Vagina (tissue), 2 donors: ENCODE measurements at places on chromosomes 1 and 21.

DNA sequence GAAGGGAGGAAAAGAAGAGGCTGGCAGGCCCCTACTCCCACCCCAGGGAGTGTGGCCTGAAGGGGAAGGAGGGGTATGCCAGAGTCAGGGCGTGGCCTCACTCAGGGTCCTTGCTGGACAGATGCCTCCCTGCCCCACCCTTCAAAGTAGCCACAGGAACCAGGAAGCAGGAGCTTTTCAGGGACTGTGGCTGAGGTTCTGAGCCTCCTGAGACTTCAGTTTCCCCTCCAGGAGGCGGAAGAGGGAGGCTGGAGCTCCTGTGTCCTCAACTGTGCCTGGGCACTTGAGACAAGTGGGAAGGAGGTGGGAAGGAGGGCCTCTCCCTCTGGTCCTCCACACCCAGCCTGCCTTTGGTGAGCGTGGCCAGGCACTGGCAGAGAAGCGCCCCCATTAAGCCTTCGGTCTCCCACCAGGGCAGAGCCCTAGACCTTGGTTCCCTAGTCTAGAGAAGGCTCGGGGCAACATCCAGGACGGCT is 5.3 kb downstream of the CELSR2 start:
- DNase-seq, result no peak

DNA sequence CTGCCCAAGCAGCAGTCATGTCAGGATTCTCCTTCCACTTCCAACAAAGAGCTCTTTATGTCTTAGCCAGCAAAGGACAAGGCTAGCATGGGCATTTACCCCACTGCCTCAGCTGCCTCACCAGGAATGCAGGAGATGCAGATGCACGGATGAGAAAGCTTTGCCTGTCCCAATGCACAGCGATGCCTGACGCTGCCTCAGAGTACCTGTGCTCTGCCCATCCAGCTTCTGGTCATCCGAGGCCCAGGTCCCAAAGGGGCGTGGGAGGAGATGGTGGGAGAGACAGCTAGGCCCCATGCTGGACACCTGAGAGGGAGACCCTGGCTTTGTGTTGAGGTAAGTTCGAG is 59.0 kb downstream of the IRF2BP2 start:
- peak; percentile 67 for DNase-seq

- DNase-seq, result no peak
These were observed 3.8 kb downstream of the PRDM2 start for GRCh38 chr1:13703558-13704490.

GRCh38 chr1:37476460-37477197 is 2.2 kb downstream of the ZC3H12A start:
- no peak for DNase-seq

DNA sequence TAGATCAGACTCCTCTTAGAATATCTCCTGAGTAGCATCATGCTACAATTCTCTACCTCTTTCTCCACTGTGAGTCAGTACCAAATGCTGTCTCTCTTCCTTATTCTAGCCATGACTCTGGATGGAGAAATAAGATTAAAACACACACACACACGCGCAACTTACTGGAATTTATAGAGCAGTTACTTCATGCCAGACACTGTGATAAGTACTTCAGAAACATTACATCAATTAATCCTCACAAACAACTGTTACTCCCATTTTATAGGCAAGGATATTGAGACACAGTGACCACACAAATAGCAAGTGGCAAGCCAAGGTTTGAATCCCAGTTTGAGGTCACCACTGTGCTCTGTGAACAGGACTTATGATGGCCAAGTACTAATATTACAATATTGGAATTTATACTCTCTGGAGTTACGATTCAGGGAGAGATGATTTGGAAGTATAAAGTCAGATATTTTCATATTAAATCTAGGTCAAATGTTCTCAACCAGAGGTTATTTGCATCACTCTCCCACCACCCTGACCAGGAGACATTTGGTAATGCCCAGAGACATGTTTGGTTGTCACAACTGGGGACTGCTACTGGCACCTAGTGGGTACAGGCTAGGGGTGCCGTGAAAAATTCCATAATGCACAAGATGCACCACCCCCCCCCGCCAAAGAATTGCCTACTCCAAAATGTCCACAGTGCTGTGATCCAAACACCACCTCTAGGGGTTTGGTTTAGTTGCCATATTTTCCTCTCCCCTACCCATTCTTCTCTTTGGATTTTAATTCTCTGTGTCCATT is 221.6 kb downstream of the LTN1 start:
- peak; percentile 92 for DNase-seq

- DNase-seq, result no peak
These were observed 26.6 kb downstream of the ATF3 start for GRCh38 chr1:212635141-212635631.

DNA sequence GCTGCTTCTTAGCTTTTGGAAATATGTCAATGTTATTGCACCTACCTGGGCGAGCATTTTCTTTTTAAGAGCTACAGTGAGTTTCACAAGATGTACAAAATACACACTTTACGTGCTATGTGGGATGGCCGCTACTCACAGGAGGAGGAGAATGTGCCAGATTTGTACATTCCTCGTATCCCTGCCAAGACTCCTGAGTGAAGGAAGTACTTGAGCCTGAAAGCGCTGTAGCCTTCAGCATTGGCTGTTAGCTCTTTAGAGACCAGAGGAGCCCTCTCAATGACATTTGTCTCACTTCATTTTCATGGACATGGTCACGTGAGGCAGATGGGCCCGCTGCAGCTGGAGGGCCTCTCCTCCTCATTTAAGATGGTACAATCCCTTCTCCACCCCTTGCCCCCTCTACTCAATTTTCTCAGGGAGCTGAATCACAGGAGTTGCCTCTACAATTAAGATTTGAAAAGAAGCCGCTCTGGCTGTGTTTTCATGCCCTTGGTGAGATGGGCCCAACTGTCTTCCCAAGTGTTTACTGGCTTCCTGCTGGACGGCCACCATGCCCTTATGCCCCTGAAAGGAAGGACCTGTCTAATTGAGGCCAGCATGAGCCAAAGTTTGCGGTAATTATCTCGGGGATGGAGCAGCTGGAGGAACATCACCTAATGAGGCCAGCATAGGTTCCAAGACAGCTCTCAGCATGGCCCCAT is 442.6 kb downstream of the PRDM2 start:
- DNase-seq, result no peak

DNA sequence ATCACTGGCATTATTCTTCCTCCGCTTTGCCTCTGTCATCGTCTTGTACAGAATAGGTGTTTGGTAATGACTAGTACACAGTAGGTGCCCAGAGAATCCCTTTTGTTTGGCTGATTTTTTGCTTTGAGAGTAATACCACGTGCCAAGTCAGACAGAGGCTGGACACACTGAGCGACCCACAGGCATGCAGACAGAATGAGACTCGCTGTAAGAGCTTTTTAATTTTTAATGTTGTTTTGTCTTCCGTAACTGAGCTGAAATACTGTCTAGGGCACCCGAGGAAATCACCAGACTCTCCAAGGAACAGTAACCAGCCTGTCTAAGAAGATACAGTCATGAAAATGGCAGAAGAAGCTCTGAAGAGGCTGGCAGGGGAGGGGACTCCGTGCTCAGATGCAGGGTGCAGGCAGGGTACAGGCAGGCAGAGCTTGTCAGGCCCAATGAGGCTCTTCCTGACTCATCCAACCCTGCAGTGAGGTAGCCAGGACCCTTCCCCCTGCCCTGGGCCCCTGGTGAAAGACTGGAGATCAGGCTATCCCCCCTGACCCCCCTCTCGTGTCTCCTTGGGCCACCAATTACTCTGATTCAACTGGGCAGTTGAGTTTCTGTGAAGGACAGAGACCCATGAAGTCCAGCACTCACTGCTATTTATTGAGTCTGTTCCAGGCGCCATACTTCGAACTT is 60.1 kb upstream of the ECE1 start:
- no peak for DNase-seq

DNA sequence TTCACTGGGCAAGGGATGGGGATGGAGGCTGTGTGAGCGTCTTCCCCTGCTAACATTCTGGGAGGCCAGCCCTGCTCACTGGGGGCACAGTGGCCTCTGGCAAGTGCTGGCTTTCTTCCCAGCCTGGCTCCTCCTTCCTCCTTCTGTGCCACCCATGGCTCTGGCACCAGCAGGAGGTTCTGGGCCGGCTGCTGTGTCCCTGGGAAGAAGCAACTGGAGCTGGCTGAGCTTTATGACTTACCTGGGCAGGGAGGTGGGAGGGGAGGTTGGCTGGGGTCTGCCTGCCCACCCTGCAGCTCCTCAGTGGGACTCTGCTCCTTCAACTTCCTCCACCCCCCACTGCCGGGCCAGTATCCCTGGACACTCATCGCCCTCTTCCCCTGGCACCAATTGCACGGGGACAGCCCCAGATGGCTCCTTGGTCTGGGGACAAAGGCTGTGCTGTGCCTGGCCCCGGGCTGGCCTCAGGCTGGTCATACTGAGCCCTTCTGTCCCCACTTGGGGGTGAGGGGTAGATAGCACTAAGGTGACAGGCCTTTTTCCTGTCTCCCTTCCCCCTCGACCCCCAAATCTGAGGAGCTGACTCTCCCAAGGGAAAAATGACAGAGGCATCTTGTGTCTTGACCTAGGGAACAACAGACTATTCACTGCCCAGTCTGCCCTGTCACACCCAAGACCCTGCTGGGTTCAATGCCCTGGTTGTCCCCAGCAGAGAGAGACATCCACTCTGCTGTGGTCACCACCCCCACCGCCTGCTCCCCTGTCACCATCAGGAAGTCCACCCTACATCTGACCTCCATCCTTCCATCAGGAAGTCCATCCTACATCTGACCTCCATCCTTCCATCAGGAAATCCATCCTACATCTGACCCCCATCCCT is 14.4 kb downstream of the CDK18 start:
- no peak for DNase-seq

DNA sequence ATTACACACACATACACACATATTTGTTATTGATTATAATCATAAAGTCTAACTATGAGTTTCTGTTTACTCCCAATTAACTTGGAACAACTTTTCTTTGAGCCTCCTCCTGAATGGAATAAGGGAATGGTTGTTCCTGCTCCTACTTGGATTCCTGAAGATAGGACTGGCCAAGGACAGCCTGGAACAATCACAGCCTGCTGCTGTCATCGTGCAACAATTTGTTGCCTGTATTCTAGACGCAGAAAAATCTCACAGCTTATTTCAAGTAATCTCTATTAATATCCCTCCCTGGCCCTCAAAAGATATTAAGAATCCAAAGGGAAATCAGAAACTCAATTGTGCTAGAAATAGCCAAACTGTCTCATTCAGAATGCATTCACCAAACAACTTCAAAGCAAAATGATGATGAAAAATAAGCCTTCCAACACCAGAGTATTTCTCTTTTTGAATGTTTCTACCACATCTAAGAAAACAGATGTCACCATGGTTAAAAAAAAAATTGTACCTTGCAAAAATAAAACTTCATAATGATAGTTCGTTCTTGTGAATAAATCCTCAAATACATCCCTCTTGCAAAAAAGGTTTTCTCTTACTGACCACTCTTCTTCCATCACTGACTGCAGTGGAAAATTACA is 30.9 kb downstream of the RCAN1 start:
- DNase-seq, result no peak

DNA sequence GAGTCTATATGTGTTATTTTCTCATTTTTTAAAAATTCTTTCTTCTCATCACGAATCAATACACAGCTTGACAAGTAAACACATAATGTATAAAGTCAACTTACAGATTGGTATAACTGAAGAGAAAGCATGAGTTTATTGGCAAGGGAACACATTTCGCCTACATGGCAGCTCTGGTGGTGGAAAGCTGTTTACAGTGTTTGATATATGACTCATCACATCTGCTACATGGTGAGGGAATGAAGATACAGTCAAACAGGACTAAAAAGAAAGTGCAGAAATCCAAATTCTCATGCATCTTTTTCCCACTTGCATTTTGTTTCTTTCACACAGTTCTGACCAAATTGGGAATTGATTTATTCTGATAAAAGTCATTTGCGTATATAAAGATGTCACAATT is 122.2 kb upstream of the ADGRL4 start:
- DNase-seq, result no peak

- DNase-seq, result no peak
These were observed 41.2 kb downstream of the SPAG17 start for GRCh38 chr1:118143831-118144230.

GRCh38 chr1:12420171-12420570 is 190.3 kb downstream of the VPS13D start:
- DNase-seq, result no peak

GRCh38 chr21:45973475-45974072 is 8.0 kb upstream of the COL6A1 start:
- DNase-seq, result no peak

DNA sequence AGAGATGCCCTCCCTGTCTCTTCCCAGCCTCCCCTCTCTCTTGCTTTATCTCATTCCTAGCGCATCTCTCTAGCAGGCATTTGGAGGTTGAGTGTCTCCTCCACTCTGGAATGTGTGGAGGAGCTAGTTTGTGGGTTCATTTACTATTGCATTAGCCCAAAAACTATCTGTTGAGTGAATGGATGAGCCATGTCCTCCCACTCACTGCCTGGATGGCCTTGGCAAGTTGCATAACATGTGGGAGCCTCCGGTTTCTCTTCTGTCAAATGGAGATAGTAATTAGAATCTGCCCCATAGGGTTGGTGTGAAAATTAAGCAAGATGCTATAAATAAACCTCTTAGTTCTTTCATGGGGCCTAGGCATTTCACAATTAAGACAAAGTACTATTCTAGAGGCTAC is 181.8 kb downstream of the KAZN start:
- no peak for DNase-seq

DNA sequence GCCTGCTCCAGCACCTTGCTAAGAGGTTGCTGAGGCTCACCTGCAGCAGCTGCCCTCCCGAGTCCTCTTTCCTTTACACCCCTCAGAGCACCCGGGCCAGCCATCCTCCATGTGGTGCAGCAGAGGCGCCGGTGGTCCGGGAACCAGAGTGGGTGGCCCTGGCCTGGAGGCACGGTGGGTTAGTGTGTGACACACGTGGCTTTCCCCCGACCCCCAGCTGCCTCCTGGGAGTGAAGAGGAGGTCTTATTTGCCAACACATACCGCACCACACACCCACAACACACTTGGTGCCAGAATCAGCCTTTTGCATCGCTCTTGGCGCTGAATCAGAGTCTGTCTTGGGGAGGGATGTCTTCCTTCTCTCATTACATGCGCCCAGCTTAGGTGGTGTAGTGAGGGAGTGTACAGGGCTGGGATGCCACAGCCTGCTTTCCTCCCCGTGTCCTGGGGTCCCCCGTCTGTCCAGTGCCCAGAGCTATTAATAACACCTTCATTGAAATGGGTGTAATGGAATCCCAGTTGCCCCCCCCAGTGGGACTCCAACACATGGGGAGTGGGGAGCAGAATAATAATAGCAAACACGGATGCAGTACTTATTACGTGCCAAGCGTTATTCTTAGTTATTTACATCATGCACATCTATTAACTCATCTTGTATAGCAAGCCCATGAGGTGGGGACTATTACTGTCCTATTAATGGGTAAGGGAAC is 38.2 kb downstream of the MAPKAPK2 start:
- DNase-seq, result no peak

GRCh38 chr21:45897191-45898027 is 84.2 kb upstream of the COL6A1 start:
- no peak for DNase-seq
